ENCODE measurements at places on chromosomes 13 and 19.
A peak's percentile ranks its signal among the peaks of the same experiment; 100 is the strongest.

DNA sequence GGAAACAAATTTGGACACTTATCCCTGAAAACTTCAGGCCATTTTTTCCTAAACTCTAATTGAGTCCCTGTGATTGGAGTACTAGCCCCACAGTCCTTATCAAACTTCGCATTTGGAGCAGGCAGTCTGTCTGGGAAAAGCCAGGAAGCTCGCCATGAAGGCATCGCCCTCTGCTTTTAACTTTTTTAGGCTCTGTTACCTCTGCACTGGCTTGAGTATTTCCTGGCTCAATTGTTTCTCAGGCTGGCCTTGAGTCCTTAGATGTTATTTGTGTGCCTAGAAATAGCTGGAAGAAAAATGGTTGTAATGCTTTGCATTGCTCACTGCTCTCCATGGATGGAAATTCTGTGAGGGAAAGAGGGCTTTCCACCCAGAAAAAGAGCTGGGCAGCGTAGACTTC lies 24.2 kb downstream of the ACTN4 start:
- DNase-seq: no peak

DNA sequence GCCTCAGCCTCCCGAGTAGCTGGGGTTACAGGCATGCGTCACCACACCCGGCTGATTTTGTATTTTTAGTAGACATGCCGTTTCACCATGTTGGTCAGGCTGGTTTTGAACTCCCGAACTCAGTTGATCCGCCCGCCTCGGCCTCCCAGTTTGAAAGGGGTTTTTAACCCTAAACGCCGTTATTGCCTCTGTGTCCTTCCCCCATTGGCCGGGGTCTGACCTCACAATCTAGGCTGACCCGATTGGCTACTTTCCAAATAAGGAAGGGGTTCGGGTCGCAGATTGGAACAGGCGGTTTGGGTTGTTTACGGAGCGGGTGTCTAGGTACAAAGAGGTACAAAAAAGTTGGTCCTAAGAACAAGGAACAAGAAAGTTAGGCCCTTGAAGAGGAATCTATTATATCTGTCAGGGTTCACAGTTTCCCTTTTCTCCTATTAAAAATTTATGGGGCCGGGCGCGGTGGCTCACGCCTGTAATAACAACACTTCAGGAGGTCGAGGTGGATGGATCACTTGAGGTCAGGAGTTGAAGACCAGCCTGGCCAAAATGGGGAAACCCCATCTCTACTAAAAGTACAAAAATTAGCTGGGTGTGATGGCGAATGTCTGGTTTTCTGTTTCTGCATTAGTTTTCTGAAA lies 1.0 kb downstream of the ZNF253 start:
- DNase-seq: peak; percentile 43

GRCh38 chr19:38490861-38491260 lies 57.4 kb downstream of the RYR1 start:
- no peak for DNase-seq

- peak; percentile 19 for DNase-seq
These were observed 124.5 kb downstream of the ABCC4 start for GRCh38 chr13:95176611-95177259.

DNA sequence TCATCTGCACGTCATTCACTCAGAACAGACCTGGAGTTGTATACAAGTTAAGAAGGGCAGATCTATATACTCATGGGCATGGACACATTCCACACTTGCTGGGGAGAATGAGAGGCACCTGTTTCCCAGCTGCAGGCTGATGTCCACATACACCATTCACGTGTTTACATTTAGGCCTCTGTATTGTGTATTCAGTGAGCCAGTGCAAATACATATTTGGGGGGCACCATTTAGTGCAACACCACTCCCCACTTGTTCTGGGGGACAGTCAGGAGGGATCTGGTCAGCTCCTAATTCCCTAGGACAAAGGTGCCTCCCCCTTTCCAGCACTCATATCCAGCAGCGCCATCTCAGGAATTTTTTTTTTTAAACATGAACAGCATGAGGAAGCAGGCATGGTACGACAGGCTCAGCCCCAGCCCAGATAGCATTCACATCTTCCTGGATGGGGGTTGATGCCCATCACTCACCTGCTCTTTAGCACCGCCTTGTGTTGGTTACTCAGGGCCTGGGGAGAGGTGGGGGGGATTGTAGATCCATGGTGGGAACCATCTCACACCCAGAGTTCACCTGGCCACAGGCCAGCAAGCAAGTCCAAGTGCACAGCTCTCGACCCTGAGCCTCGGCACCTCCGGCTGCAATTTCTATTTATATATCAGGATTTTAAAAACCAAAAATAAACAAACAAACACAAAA lies 56.9 kb upstream of the ZNF254 start:
- DNase-seq: no peak

DNA sequence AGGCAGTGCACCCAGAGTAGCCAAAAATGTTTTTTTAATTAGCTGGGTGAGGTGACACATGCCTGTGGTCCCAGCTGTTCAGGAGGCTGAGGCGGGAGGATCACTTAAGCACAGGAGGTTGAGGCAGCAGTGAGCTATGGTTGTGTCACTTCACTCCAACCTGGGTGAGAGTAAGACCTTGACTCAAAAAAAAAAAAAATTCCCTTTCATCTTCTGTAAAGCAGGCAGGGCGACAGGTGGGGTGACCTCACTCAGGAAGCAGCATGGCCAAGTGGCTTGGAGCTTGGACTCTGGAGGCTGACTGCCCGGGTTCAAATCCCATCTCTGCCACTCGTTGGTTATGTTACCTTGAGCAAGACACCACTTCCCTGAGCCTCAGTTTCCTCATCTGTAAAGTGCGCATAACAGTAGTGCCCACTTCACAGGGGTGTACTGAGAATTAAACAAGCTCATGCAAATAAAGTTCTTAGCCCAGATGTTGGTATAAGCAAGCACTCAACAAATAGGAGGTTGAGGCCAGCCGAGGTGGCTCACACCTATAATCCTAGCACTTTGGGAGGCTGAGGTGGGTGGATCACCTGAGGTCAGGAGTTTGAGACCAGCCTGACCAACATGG lies 48.3 kb downstream of the MAP4K1 start:
- no peak for DNase-seq

DNA sequence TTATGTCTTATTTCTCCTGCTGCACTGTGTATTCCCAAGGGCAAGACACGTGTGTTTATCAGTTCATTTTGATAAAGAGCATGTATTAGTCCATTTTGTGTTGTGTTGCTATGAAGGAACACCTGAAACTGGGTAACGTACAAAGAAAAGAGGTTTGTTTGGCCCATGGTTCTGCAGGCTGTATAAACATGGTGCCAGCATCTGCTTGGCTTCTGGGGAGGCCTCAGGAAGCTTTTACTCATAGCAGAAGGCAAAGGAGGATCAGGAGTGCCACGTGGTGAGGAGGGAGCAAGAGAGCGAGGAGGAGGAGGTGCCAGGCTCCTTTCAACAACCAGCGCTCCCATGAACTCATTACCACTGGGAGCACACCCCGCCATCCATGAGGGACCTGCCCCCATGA lies 214.0 kb downstream of the UQCRFS1 start:
- no peak for DNase-seq

- no peak for DNase-seq
These were observed 1.9 kb upstream of the RASA3 start for GRCh38 chr13:114134111-114134943.

GRCh38 chr19:42216653-42217519 lies 591 bp downstream of the DEDD2 start:
- peak; percentile 71 for DNase-seq

DNA sequence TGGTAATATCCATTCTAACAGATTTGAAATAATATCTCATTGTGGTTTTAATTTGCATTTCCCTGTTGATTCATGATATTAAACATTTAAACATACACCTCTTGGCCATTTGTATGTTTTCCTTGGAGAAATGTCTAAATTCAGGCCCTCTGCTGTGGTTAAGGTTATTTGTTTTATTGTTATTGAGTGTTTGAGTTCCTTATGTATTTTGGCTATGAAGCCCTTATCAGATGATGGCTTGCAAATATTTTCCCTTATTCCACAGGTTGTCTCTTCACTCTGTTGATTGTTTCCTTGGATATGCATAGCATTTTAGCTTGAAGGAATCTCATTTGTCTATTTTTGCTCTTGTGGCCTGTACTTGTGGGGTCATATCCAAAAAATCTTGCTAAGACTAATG lies 303.6 kb downstream of the GPC5 start:
- DNase-seq: no peak

DNA sequence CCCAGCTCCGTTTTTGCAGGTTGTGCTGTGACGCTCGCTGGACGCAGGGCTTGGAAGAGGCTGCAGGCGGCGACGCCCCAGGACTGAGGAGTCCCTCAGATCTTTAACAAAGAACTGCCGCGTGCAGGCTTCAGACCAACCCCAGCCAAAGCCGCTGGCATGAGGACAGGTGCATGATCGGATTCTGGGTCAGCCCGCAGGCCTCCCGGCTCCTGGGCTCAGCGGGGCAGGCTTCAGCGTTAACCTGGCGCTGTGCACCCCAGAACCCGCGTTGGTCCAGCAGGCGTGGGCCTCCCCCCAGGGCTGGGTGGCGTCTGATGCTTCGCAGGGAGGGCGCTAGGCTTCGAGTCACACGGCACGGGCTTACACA lies 920 bp upstream of the TIMM13 start:
- DNase-seq: no peak

- no peak for DNase-seq
These were observed 19.4 kb downstream of the SGTA start for GRCh38 chr19:2763687-2764086.

GRCh38 chr13:113427562-113428468 lies 25.5 kb downstream of the ADPRHL1 start:
- no peak for DNase-seq

DNA sequence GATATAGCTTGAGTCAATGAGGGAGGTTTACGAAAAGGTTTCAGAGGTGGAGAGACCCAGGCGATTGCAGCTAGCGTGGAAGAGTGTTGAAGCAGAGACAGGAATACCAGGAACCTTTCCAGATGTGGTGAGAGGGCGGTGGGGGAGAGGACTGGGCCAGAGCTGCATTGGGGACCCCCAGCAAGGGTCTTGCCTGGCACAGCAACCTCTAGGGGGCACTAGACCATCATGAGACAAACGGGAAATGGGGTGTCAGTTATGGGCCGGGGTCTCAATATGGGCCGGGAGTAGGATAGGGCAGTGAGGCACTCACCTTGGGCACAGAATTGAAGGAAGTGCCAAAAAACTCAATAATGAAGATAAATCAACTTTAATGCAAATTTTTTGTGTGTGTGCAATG lies 2.1 kb upstream of the LRP3 start:
- DNase-seq: no peak

DNA sequence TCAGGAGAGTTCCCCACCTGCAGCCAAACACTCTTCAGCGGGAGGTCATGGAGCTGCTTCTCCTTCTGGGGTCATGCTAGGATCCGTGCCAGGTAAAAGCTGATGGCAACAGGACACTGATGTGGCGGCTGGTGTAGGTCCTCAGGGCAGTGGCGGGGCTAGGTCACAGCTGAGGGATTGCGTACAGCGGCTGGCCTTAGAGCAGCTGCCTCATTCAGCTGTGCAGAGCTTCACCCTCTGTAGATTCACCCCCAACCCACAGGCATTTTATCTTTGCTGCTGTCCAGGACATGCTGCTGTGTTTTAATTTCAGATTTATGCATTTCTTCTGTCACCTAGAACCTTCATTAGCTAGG lies 2.3 kb downstream of the MCF2L start:
- no peak for DNase-seq

DNA sequence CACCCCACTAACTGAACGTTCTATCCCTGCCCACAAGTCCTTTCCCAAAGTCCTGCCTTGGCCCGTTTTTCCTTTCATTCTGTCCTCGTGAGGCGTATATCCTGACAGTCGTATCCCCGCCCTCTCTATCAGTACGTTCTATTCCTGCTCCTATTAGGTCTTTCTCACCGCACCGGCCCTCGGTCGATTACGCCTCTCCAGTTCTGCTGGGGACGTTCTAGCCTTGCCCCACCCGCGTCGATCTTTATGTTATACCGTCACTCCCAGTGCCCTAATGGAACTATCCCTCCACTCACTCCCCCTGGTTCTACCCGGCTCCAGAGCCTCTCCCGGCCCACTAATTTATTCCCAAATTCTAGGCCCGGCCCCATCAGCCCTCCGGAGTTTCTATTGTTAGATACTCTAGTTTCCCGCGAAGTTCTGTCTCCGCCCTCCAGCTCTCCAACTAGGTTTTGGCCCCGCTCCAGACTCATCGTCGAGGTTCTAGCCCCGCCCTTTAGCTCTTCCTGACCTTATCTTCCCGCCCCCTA lies 2.0 kb downstream of the PLAUR start:
- DNase-seq: no peak

DNA sequence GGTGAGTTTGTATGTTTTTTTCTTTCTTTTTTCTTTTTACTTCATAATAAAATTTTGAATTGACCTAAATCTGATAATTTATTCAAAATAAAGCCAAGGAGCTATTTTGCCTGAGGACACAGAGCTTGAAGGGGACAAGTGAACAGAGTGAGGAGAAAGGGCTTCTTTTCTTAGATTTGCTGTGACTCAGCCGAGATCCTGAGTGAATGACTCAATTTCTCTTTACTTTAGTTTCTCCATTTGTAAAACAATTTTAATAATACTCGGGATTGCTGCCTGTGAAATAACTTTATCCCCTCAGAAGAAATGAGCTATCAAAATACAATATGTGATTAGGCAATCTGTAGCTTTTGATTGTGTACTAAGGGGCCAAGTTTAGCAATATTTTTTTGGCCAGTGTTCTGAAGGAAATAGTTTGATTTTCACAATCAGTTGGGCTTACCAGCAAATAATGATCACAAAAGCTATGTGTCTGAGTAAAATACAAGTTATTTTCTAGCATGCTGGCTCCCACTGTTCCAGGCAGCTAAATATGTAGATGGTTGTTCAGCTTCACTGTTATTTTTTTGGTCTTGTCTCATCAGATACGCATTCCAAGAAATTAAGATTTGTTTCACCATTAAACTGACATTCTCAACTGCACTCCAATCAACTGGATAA lies 437.5 kb downstream of the FGF9 start:
- no peak for DNase-seq

DNA sequence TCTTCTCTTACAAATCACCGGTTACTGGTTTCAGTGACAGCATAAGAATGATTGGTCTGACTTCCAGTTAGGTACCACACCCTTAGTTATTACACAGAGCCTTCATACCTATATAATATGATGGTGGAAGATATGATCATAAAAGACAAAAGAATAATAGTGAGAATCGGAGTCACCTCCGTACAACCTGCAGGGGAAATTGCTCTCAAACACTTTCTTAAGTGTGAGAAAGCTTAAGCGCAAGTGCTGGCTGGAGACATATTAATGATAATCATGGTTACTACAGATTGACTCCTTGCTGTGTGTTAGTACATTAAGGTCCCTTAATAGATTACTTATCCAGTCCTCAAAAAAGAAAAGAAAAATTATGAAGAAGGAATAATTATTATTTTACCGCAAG lies 1.8 kb upstream of the LHFPL6 start:
- DNase-seq: no peak

GRCh38 chr19:33644284-33644836 lies 22.6 kb downstream of the CHST8 start:
- no peak for DNase-seq

GRCh38 chr13:106423530-106423929 lies 111.9 kb downstream of the EFNB2 start:
- no peak for DNase-seq

DNA sequence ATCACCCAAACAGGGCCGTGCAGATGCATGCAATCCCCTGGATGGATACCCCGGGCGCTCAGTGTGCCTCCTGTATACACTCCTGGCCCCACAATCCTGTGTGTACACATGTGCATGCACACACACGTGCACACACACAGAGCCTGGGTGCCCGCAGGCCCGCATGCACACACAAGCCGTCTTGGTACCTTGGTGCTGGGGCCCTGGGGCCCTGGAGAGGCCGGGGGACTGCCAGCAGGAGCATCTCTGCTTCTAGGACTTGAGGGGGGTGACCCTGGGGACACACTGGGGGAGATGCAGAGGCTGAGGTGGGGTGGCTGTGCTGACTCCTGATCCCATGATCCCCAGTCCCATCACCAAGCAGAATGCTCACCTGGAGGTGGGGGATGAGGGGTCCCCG lies 15.6 kb upstream of the EPOR start:
- DNase-seq: no peak

Measured in hepatocyte (in vitro differentiated cells).